LHCN-M2 (cell line): ENCODE measurements at places on chromosomes 1 and 21. TPM values are rescaled to one million over a fixed set of nuclear protein-coding genes. Genes with fewer than 3 reads are reported as not detected.

Gene NTMT2
- not detected in 2 replicates for total RNA-seq

Gene RGS21
- total RNA-seq = not detected in 2 replicates

Gene KDF1
- total RNA-seq = not detected in 2 replicates

Gene MIS18A
- total RNA-seq = 23.9 and 27.1 TPM in 2 replicates

Gene PLCH2
- total RNA-seq = 0.06 TPM in 1 of 2 replicates, not detected in the other

Gene OLIG2
- total RNA-seq = not detected in 2 replicates

Gene HHIPL2
- 1.4 and 1.9 TPM in 2 replicates for total RNA-seq

- DNase-seq = peak; percentile 26
Observed at GRCh38 chr1:119475866-119476439, 31.1 kb upstream of the HSD3B1 start.

DNA sequence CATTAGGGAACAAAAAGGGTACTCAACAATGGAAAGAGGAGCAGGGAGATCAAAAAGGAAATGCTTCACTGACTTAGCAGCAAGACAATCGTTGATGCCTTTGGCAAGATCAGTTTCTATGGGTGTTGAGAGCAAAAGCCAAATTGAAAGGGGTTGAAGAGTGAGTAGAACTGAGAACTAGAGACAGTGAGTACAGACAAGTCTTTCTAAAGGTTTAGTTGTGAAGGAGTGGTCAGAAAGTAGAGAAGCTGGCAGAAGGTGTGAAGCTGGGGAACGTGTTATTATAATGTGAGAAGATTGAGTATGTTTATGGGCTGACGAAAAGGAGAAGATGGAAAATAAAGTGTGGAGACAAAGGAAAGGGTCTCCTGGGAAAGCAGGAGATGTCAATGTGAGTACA is 221.2 kb upstream of the USP25 start:
- DNase-seq = no peak

DNA sequence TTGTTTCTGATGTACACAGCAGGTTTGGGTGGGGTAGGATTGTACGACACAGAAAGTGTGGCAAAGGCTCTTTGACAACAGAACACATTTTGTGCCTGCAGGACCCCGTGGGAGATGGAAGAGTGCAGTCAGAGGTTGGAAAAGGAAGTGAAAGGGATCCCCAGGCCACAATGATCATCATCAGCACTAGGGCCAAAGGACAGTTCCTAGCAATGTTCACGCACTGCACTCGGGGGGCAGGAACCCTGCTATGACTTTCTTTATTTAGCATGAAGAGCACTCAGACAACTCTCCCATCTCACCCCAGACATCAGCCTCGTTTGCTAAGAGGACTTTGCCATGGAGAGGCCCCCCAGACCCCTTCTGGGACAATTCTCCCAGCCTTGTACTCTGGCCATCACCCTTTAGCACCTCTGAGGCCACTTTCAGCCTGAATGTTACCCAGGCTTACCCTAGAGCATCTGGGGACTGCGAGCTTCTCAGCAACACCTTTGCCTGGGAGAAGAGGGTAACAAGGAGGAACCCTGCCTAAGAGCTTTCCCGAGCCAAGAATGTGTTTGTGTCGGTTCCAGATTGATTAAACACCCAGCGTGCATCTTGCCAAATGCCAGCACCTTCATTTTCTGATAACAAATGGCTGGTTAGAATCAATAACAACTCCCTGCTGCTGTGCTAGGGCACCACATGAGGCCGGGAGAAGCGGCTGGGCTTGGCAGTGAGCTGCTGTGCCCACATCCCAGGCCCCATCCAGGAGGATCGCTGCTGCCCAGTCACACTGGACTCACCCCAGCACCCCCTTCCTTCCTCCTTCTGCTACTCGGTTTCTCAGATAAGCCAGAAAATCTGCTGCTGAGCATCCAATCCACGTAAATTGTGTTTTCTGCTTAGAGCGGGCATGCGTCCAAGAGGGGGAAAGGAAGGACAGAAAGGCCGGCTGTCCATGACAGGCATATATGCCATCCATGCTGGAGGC is 633.1 kb downstream of the AJAP1 start:
- DNase-seq = no peak

DNA sequence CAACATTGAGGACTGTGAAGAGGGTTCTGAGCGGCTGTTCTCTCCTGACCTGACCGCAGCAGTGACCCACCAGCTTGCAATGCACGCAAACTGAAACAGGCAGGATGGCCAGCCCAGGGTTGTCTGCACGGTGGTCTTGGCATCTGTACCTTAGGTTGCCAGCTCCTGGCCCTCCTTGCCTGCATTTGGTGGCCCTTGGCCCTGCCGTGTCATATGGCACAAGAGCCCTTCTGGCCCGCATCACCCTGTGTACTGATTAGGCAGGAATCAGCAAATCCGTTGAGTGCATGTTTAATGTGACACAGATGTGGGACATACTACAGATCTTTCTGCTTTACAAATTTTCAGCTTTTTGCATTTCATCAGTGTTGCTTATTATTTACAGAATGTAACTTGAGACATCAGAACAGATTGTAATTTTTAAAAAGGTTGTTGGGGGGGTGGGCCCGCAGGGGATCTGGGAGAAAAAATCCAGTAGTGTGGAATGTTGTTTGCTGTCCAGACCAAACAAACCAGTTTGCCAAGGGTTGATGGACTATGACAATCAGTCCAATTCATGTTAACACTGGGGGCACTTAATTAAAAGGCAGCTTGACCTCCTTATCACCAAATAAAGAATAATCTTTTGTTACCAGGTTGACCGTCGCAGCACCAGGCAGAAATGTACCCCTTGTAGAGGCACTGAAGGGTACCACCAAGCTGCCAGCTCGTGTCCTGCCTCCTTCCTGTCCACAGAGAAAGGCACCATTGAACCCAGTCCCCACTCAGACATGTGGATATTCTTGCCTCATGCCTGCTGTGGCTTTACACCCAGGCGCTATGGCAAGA is 132.6 kb downstream of the DHRS3 start:
- no peak for DNase-seq

GRCh38 chr1:225454733-225455132 is 26.9 kb upstream of the LBR start:
- peak; percentile 76 for DNase-seq

GRCh38 chr1:103283841-103284669 is 175.7 kb upstream of the COL11A1 start:
- peak; percentile 93 for DNase-seq

DNA sequence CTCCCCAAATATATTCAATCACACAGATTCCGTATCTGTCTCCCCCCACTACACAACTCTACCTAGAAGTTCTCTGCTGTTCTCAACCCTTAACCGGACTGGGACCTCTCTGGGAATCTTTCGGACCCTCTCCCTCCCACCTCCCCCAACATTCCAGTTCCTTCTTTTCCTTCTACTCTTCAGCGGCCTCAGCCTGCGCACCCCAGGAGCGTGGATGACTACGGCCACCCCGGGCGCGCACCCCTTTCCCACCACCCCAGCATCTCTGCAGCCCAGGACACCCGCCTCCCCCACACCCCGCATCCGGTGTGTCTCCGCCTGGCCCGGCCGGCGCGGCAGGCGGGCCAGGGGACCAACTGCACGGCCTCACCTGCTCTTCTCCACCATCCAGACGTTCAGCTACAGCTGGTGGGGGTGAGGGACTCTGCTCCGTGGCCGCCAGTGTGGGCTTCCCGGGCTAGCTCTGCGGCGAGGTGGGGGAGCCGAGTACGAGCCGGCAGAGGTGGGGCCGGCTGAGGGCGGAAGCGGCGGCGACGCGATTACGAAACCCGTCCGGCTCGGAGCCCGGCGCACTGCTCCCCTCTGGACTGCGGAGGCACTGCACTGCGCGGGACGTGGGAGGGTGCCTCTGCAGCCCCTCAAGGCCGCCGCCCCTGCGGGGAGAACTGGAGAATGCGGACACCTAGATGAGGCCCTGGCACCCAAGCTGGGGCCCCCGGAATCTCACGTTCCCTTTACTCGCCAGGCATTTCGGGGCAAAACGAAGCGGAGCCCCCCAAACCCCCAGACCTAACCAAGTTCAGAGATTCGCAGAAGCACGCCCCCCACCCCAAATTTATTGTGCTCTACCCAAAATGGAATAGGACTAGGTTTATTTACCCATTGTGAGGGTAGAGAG is at the start of gene CDC42SE1:
Gene CDC42SE1, minus strand, starts transcription at position 514 of the 898 bp plus-strand sequence. CDS start 3,892 bp downstream, outside the sequence.
- peak; percentile 81 for DNase-seq

GRCh38 chr21:43195121-43196021 is 26.6 kb downstream of the CRYAA start:
- DNase-seq = peak; percentile 82

DNA sequence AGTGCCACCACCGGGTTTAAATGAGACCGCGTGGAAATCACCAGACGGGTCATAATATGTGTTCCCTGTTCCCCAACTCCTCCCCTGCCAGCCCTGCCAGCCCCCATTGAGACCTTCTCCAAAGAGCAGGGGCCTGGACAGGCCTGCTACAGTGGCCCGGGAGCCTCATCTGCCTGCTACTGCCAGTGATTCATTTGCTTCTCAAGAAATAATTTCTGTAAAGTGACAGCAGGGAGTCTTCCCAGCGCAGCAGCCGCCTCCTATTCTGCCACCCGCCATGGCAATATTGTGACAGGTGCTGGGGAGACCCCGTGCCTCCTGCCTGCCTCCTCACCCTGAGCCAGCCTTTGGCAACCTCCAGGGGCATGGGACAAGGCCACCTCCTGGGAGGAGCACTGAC is 8.9 kb downstream of the IFFO2 start:
- no peak for DNase-seq

GRCh38 chr1:36989241-36989640 is 45.1 kb downstream of the GRIK3 start:
- DNase-seq = no peak

- DNase-seq = no peak
Observed at GRCh38 chr1:53088616-53089300, 26.7 kb downstream of the PODN start.

GRCh38 chr1:195791796-195792195 is 816.4 kb downstream of the KCNT2 start:
- DNase-seq = no peak

GRCh38 chr21:42531771-42532170 is 18.1 kb downstream of the SLC37A1 start:
- no peak for DNase-seq

DNA sequence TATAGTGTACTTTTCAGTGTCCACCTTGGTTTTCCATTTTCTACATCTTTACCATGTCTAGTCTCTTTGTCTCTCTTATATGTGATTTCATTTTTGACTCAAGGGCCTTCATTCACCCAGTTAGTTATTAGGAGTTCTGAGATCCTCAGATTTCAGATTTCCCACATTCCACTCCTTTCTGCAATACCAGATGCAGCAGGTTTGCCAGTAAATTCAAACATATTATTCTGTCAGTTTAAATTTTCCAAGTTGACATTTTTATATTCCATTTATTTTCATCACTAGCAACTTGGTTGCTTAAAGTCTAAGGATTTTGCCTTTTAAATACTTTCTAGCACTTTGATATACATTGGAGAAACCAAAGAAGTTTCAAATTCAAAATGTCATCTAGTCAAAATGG is 42.4 kb downstream of the ABL2 start:
- DNase-seq = no peak

- DNase-seq = no peak
Observed at GRCh38 chr1:222136869-222137268, 395.0 kb upstream of the DUSP10 start.

- DNase-seq = no peak
Observed at GRCh38 chr1:12678350-12678749, 34.5 kb downstream of the AADACL4 start.

DNA sequence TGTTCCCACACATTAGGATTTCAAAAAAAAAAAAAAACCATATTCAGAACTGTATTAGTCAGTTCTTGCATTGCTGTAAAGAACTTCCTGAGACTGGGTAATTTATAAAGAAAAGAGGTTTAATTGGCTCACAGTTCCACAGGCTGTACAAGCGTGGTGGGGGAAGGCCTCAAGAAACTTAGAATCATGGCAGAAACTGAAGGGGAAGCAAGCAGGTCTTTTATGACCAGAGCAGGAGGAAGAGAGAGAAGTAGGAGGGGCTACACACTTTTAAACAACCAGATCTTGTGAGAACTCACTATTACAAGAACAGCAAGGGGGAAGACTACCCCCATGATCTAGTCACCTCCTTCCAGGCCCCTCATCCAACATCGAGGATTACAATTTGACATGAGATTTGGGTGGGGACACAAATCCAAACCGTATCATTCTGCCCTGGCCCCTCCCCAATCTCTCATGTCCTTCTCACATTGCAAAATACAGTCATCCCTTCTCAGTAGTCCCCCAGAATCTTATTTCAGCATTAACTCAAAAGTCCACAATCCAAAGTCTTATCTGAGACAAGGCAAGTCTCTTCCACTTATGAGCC is 51.8 kb downstream of the POU2F1 start:
- no peak for DNase-seq

GRCh38 chr1:205440476-205441317 is 15.1 kb downstream of the BLACAT1 start:
- no peak for DNase-seq

DNA sequence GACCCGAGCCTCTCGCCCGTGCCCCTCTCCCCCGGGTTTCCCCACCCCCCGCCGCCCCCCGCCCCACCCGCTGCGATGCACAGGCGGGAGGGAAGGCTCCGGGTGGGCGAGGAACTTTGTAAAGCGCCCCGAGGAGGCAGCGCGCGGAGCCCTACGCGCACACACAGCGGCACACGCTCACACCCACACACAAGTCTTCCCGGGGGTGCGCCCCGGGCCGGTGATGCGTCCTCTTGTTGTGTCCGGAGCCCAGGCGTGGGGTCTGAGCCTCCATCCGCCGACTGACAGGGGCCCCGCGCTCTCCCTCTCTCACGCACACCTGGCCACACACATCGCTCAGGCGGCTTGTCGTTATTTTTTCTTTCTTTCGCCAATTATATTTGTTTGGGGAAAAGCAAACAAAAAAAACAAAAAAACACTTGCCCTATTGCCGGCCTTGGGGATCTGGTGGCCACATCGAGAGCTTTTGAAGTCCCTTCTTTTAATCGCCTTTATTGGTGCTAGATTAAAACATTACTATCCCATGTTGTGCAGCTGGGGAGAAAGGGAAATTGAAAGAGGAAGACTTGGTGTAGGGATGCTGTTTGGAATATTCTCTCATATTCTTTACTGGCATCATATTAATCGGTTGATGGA is 770 bp downstream of the NTNG1 start:
- peak; percentile 2 for DNase-seq

DNA sequence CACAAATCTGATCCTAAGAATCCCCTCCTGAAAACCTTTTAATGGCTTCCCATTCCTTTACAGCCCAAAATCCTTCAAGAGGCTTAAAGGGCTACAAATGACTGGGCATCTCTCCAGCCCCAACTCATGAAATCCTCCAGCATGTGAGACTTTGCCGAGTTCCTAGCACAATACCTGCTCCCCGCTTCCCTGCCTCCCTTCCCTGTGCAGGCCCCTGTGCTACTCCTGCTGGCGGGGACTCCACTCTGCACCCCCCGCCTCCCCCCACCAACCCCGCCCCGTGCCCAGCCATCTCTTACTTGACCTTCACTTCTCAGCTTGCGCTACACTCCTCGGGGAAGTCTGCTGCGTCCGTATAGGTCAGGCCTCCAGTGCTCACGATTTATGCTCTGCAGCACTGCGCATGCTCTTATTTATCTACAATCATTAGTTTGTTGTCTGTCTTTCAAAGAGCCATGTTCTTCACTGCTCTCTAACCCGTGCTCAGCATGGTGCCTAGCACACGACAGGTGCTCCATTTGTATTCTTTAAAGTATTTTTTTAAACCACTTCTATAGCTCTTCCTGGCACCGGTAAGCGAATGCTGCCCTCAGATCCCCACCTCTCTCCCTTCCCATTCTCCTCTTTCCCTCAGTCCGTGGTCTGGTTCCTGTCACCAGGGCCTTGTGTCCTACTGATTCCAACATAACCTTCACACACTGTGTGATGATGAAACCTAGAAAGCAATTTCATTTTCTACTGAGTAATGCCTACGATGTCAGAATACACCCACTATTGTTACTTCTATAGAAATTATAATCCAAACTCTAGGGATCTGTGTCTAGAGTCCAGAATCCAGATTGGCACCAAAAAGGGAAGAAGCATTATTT is 37.5 kb upstream of the PLA2G2C start:
- no peak for DNase-seq

- DNase-seq = peak; percentile 100
Observed at GRCh38 chr1:210438928-210439841, 110.5 kb downstream of the HHAT start.
